ENCODE measurements at places on chromosomes 1 and 21.

DNA sequence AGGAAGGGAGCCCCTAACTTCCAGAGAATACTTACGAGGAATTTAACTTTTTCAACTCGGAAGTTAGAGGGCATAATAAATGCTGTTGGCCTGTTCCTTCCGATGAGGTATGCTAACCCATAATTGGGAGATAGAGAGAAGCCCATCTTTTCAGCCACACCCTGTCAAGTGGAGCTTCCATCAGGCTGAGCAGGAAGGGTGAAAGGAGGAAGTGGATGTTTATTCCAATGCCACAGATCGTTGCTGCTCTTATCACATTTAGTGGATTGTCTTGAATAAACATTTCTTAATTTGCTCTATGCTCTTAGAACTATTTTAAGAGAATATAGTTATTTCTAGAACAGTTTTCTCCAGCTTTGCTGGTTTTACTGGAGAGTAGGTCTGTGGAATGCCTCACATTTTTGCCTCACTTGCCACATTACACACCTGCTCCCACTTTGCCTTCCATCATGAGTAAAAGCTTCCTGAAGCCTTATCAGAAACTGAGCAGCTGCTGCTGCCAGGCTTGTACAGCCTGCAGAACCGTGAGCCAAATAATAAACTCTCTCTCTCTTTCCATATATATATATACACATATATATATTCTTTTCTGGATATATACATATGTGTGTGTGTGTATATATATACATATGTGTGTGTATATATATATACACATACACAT, 60.0 kb upstream of the RGS21 start:
- DNase-seq, result no peak

- DNase-seq, result no peak
These were observed 59.4 kb downstream of the DIPK1A start for GRCh38 chr1:92901699-92902405.

DNA sequence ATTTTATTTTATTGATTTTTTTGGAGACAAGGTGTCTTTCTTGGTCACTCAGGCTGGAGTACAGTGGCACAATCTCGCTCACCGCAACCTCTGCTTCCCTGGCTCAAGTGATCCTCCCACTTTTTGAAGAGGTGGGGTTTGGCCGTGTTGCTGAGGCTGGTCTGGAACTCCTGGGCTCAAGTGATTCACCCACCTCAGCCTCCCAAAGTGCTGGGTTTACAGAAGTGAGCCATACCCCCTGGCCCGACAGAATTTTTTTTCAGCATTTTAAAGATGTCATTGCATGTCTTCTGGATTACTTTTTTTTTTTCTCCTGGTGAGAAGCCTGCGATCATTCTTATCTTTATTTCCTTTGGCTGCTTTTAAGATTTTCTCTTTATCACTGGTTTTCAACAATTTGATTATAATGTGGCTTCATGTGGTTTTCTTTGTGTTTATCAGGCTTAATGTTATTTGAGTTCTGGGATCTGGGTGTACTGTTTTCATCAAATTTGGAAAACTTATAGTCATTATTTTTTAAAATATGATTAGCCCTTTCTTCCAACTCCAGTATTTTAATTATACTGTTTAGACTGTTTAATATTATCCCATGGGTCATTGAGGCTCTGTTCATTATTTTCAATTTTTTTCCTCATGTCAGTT, 23.1 kb upstream of the PTBP2 start:
- no peak for DNase-seq

GRCh38 chr21:28798798-28799197, 193.9 kb downstream of the LTN1 start:
- DNase-seq, result no peak

- DNase-seq, result peak; percentile 40
These were observed at the start of gene SMG7 for GRCh38 chr1:183472488-183473216. SMG7 (plus strand) TSS chr1:183472499; CDS start chr1:183472621, 122 bp downstream.

- no peak for DNase-seq
These were observed 1077.3 kb downstream of the KCNT2 start for GRCh38 chr1:195530961-195531360.
